ENCODE measurements at places on chromosomes 6 and 20. TPM values are rescaled to one million over a fixed set of nuclear protein-coding genes. Genes with fewer than 3 reads are reported as not detected.

Gene BTN1A1
- 0.16 TPM for total RNA-seq

Gene BTBD3
- 15.0 TPM for total RNA-seq

Gene TPMT
- 6.3 TPM for total RNA-seq

Gene PPP1R16B
- 4.3 TPM for total RNA-seq

Data from motor neuron (in vitro differentiated cells).